Kidney capillary endothelial cell (primary cell): ENCODE measurements at places on chromosomes 5 and 9.

GRCh38 chr9:137273095-137273490, 4.4 kb upstream of the TOR4A start:
- DNase-seq = no peak

DNA sequence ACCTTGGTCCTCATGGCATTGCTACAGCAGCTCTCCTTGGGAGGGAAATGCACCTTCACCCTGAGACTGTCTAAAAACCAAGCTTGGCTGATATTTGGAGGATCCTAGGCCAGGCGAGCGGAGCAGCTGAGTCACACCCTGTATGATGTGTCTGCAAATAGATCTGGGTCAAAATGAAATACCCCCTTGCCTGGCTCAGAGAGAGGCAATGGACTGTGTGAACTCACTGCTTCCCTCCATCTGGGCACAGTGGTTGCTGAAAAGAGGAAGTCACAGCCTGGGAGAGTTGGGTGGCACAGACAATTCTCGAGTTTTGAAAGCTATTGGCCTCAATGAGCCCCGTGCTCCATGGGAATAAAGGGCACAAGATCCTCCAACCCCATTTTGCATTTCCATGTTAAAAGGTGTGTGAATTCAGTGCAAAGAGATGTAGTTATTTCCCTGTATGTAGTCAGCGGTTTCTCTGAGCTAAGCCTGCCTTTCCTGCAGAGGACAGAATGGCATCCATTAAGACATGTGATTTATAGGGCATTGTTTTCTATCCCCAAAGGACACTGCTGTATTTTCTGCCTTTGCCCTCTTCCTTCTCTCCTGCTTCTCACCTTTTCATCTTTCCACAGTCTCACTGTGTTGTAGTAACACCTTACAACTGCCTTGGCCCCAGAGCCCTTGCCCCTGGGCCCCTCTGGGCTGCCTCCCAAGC, 177.2 kb downstream of the GADD45G start:
- no peak for DNase-seq

DNA sequence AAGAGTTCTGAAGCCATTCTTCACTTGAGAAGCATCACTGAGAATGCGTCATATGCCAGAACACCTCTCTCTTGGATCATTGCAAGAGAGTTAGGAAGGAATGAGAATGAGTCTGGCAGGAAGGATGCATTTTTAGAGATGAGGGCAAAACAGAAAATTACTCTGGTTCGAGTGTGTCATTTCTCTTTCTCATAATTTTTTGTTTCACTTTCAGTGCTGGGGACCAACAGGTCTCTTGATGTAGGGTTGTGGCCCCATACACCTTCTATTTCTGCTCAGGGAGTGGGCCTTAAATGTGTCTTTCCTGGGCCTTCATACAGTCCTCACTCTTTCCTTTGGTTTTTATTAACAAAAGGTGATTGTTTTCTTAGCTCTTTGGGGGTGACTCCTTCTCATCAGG, 302.4 kb downstream of the NR3C1 start:
- DNase-seq = no peak

- no peak for DNase-seq
Observed at GRCh38 chr9:134517069-134517680, 124.4 kb upstream of the COL5A1 start.

GRCh38 chr9:80841888-80842287, 847.5 kb downstream of the TLE1 start:
- no peak for DNase-seq

GRCh38 chr5:135880801-135881200, 14.8 kb downstream of the IL9 start:
- no peak for DNase-seq

- DNase-seq = no peak
Observed at GRCh38 chr5:16291474-16291873, 111.9 kb upstream of the MARCHF11 start.

DNA sequence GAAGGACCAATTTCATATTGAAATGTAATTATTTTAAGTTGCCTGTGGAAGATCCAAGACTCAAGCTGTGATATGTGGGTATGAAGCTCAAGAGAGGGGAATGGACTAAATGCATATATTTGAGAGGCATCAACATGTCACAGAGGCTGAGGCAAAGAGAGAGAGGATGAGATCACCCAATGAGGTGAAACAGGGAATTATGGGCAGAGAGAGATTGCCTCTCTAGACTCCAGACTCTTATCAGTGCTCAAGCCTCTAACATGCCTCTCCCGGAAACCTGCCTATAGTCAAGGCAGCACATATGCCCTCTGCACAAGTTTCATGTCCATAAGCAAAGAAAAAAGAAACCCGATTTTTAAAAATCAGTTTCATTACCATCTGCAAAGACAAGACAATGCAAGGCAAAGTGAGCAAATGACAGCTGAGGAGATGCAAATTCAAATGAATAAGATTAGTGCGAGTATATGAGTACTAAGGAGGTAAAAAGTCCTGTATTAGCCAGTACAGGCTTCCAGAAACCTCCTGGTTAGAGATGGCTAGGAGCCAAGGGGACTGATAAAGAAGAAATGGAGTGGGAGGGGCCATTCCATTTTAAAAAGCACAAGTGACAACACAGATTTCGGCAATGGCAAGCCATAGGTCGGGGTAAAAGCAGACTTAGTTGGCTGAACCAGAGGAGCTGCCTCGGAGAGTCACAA, 9.4 kb downstream of the APTX start:
- DNase-seq = no peak

- DNase-seq = no peak
Observed at GRCh38 chr9:79237861-79238260, 333.9 kb upstream of the TLE4 start.

DNA sequence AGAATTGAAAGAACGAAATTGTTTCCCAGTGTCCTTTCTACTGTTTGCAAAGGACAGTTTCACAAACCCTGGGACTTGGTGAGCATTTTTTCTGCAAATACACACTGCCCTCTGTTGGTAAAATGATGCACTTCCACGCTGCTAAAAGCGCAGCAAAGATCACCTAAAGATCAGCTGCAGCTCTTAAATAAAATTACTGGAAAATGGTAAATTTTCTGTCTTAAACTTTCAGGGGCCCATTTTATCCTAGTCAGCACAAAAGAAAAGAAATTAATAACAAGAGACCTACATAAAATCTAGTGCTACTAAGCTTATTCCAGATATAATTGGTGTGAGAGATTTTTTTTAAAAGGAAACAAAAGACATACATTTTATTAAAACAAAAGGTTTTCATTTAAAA, 566.0 kb downstream of the CAAP1 start:
- DNase-seq = peak; percentile 53

GRCh38 chr5:68886814-68887213, 207.0 kb upstream of the SLC30A5 start:
- DNase-seq = no peak

- DNase-seq = no peak
Observed at GRCh38 chr5:172701291-172701656, 60.2 kb downstream of the NEURL1B start.

GRCh38 chr9:134053941-134054761, 13.7 kb downstream of the BRD3 start:
- DNase-seq = no peak

GRCh38 chr9:12930906-12931305, 156.1 kb downstream of the LURAP1L start:
- DNase-seq = peak; percentile 45

DNA sequence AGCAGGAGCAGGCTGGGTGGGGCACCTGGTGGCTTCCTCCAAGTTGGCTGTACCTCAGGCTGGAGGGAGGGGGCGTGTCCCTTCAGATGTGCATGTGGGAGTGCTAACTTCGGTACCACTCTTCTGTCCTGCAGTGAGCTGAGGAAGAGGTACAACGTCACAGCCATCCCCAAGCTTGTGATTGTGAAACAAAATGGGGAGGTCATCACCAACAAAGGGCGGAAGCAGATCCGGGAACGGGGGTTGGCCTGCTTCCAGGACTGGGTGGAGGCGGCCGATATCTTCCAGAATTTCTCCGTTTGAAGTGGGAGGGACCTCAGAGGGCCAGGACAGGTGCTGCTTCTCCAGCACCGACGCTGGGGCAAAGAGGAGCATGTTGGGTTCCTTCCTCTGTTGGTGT, 9.3 kb downstream of the NXNL2 start:
- DNase-seq = no peak

DNA sequence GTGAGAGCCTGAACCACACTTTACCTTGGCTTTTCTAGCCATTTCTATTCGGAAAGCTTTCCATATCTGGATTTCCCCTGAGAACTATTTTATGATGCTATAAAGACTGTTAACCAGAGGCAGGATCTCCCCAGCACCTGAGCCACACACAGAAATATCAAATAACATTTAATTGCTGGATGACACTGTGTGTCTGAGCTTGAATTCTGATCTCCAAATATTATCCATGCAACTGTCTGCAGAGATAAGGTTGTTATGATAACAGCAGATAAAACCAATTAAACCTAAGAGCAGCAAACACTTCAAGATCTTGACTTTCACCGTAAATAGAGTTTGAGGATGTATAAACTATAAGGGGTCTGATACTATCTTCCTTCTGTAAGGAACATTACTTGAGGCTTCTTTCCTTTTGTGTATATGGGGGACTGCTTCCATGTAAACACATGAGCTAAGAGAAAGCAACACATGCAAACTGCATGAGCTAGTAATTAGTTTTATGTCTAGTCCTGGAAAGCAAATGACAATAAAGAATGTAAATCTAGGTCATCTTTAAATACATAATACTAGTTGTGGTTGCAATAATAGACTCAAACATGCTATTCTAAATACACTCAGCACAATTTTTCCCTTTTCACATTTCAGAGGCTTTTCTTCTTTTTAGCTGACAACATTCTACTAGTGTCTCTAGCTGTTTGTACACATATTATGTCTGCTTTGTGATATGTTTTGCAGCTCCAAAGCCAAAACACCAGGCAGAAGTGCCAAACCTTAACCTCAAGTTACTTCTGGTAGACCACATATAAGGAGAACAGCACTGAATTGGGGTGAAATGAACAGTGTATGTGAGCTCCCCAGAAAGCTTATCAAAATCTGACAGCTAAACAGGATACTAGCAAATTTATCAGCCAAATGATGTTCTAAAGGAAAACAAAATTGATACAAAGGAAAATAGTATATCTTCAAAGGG, 136.5 kb downstream of the EFNA5 start:
- no peak for DNase-seq

GRCh38 chr9:33103501-33104281, 27.2 kb upstream of the SMU1 start:
- no peak for DNase-seq

DNA sequence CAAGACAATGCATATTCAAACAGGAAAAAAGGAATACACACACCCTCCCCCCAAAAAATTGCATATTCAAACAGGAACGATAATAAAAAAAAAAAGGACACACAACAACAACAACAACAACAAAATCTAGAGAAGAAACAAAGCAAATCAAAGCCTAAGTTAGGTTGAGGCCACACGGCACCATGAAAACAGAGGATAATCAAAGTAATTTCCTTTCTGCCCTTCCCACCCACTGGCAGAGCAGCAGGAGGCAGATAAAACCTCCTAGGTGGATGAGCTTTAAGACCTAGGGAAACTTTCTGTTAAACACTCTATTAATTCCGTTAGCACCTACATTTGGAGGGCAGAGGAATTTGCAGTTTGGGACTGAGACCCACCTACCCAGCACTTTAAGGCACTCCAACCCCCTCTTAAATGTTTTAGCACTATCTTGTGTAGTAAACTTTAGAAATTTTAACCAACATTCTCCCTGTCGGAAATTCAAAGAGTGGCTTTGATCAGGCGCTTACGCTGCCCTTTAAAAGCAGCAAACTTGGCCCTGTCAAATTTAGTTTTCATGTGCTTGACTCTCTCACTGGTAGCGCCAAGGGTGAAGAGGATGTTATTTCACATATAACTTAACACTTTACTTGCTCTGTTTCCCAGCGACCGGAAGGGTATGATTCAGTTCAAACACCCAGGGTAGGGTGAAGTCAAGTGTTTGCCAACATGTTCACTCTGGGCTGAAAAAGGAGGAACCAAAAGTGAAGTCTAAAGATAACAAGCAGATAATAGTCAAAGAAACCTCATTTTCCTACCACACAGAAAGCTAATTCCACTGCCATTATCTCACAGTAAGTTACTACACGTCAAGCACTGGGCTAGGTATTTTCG, 9.2 kb downstream of the ENC1 start:
- peak; percentile 28 for DNase-seq

- no peak for DNase-seq
Observed at GRCh38 chr9:115690786-115691496, 462.6 kb upstream of the PAPPA start.

DNA sequence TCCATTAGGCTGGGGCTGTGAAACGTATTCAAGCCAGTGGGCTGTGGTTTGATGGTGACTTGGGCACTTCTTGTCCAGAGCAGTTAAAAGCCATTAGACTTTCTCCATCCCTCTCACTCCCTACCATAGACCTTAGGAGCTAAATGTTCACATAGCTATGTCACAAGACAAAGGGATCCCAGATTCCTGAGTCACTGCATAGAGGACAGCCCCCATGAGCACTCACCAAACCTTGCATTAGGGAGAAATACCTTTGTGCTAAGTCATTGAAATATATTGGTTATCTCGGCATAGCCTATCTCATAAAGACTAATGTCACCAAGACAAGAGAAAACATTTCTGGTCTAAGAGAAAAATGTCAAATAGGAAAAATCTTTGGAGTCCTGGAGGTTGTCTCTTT, 104.3 kb downstream of the TRPM6 start:
- DNase-seq = no peak

DNA sequence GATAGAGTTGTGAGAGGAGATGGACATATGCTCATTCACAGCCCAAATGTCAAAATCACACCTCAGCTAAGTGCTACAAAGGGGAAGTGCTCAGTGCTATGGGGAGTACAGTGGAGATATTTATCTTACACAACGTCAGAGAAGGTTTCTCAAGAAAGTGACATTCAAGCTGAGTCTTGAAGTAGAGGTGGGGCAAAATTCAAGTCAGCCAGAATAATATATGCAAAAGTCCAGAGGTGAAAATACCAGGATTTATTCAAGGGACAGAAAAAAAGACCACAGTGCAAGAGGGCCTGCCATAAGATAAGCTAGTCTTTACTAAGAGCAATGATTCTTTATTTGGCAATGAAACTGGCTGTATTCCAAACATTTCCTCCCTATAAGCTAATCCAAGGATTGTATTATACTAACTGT, 327.8 kb upstream of the PIK3R1 start:
- no peak for DNase-seq
